ENCODE measurements at places on chromosomes 16 and 17. TPM values are rescaled to one million over a fixed set of nuclear protein-coding genes. Genes with fewer than 3 reads are reported as not detected.

Gene ST3GAL2
- total RNA-seq, result 31.7 TPM

Gene TBC1D3
- total RNA-seq, result not detected

Gene CTRB1
- not detected for total RNA-seq

Gene OTOP3
- total RNA-seq, result not detected

Gene AANAT
- total RNA-seq, result not detected

Gene SLC22A31
- total RNA-seq, result not detected

Gene ZNF597
- total RNA-seq, result 2.2 TPM

Gene TMIGD1
- not detected for total RNA-seq

Gene GPR179
- not detected for total RNA-seq

Gene CCL17
- not detected for total RNA-seq

DNA sequence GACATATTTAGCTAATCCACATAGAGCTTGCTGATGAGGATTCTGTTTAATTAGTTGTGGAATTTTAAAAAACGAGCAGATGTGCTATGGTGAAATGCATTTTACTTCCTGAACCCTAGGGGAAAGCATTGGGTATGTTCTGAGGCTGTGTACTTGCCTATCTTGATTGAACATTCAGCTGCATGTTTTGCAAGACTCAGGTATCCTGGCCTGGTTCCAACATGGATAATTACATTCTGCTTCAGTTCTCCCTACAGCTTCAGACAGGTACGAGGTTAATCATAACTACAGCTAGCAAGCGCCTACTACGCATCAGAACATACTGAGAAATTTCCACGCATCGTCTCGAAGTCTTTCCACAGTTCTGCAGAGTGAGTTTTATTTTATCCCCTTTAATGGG is 77.0 kb downstream of the HS3ST2 start:
- DNase-seq, result no peak

GRCh38 chr17:13153036-13153435 is 135.2 kb upstream of the ELAC2 start:
- no peak for DNase-seq

- DNase-seq, result no peak
Measured at GRCh38 chr16:54407596-54407995, 121.0 kb upstream of the IRX3 start.

GRCh38 chr17:79597040-79597439 is 13.8 kb downstream of the RBFOX3 start:
- DNase-seq, result no peak

- DNase-seq, result no peak
Measured at GRCh38 chr16:53849585-53849984, 145.6 kb downstream of the FTO start.

- DNase-seq, result no peak
Measured at GRCh38 chr17:18235743-18236256, 10.4 kb downstream of the LLGL1 start.

GRCh38 chr16:69057400-69058378 is 47.8 kb upstream of the HAS3 start:
- DNase-seq, result peak; percentile 26

DNA sequence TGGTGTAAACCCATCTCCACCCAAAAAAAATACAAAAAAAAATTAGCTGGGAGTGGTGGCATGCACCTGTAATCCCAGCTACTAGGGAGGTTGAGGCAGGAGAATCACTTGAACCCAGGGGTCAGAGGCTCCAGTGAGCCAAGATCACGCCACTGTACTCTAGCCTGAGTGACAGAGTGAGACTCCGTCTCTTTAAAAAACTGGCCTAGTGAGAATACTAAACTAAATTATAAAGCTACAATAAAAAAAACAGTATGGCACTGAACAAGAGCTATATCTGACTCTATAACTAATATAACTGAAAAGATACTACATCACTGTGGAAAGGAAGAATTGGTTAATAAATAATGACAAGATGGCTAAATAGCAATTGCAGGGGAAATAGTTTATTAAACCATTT is 6.4 kb downstream of the SMURF2 start:
- no peak for DNase-seq

DNA sequence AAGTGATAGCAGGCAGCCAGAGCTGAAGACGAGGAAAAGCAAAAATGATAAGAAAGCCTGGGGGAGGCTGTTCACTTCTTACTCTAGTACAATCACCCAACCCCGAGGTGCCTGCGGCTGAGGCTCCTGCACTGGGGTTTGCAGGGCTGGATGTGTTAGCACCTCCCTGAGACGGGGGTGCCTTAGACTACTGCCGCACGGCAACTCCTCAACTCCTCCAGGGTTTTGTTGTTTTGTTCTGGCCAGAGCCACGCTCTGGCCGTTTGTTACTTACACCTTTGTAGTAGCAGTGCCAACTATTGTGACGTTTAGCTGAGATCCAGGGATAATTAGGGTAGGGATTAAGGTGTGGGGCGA is 51.5 kb downstream of the LDHD start:
- DNase-seq, result no peak

DNA sequence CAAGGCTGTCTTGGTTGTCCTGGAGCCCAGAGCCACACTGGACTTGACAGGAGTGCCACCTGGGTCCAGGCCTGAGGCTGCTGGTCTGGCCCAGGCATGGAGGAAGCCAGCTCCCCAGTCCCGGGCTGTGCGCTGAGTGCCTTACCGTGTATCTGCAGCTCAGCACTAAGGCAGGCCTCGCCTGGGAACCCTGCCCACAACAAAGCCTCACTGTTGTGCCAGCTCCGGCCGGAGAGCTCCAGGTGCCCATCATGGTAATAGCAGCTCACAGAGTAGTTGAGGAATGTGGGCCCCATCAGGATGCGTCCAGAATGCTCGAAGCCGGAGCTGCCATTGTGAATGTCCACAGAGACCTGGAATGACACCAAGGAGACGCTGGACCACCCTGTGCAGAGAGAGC is 72.2 kb downstream of the RMI2 start:
- DNase-seq, result no peak

GRCh38 chr17:73657473-73658116 is 13.3 kb upstream of the SDK2 start:
- no peak for DNase-seq

DNA sequence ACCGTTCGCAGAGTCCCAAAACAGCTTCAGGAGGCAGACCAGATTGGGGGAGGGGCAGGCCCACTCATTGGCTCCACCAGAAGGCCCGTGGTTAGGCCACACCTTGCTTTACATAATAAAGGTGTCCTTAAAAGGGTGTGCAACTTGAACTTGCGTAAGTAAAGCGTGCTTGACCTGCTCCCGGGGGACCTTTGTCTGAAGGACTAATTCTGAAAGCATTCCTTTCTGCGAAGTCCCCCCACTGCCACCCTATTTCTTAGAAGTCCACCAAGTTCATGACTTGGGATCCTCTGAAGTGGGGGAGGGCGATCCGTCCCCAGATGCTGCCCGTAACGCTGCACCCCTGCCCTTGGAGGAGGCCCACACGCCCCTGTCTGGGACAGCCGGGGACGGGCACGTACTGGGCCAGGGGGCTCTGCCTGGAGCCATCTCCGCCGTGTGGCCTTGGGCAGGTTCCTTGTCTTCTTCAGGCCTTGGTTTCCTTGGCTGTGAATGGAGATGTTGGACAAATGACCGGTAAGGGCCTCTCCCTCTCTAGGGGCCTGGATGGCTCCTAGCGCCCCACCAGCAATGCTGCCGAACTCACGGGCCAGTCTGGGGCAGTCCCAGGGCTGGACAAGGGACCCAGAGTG is 823 bp upstream of the ZNF469 start:
- DNase-seq, result no peak

DNA sequence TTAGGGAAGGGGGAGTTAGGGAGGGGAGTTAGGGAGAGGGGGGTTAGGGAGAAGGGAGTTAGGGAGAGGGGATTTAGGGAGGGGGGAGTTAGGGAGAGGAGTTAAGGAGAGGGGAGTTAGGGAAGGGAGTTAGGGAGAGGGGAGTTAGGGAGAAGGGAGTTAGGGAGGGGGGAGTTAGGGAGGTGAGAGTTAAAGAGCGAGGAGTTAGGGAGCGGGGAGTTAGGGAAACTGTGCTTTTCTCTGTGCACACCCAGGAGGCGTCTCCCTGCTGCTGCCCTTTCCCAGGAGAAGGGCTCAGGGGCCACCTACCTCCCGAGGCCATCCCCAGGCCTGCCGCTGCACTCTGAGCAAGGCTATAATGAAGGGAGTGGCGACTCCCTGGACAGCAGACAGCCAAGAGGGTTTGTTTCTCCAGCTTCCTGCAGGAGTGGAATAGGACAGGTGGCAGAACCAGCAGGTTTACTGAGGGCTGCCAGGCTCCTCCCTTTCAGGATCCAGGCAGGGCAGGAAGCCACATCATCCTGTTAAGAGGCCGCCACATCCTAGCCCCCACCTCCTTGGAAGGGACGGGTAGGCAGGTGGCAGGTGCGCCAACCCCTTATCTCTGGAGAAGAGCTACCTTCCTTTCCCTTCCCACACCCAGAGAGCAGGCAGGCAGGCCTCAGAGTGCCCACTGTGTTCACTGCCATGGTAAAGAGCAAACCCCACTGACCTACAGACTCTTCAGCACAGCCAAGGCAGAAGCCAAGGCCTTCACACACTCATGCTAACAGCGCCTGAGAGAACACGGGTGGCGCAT is 4.3 kb downstream of the CANT1 start:
- peak; percentile 19 for DNase-seq

DNA sequence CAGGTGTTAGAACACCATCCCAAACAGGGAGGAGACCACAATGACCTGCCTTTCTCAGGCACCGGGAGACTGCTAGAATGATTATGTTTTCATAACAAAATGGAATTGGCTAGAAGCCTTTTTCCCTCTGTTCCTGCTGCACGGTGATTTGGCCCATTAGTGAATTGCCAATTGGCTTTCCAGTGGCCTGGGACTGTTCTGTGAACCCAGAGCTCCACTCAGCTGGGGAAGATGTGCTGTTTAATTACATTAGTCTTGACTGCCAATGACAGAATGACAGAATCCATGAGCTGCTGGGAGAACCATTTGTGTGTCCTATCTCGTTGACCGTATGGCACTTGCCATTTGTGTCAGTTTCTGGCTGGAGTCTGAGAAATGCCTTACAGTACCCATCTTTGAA is 242.9 kb downstream of the CDH11 start:
- no peak for DNase-seq

- DNase-seq, result no peak
Measured at GRCh38 chr17:73936908-73937627, 266.4 kb upstream of the RPL38 start.

- no peak for DNase-seq
Measured at GRCh38 chr16:14505846-14506245, 124.2 kb downstream of the PARN start.

GRCh38 chr17:69503711-69504110 is 89.2 kb downstream of the MAP2K6 start:
- DNase-seq, result no peak

- DNase-seq, result peak; percentile 93
Measured at GRCh38 chr17:40314584-40314956, 5.6 kb downstream of the RARA start.

Data from omental fat pad (tissue), 4 donors.